ENCODE measurements at places on chromosomes 3 and 15. TPM values are rescaled to one million over a fixed set of nuclear protein-coding genes. Genes with fewer than 3 reads are reported as not detected.

- DNase-seq, result no peak
These were observed 845.4 kb downstream of the NAALADL2 start for GRCh38 chr3:175704366-175705055.

LRRN1 gene
- total RNA-seq, result 26.6 TPM

DNA sequence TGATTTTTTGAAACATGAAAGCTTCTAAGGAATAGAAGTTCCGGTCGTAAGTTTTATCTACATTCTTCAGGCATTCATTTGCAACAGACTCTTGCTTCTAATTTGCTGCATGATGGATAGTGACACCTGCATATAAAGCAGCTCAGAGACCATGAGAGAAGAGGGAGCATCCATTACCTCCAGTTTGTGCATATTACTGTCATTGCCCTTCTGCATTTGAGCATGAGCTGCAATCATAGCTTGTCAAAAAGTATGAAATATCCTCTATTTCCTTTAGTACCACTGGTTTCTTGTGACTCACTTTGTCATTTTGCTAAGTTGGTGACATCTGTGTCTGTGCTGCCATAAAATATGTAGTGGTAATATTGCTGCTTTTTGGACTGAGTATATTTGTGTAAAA is 160.1 kb upstream of the STAC start:
- DNase-seq, result no peak

DNA sequence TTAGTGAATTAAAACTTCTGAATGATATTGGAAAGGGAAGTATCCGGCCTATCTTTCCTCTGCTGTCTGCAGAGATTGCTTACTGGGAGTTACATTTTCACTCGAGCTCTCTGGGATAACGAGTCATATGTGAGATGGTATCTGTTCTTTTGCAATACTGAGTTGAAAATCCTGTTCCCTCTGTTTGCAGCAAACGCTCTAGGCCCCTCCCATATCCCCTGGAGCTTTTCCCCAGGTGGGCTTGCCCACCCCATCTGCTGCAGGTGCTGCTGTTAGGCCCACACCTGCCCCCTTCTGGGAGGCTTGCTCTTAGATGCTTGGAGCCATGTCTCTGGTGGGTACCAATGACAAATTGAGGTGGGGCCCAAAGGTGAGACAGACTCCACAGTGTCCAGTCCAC is 42.7 kb upstream of the MTMR10 start:
- DNase-seq, result no peak

SLC25A26 gene
- total RNA-seq, result 23.9 TPM

- DNase-seq, result no peak
These were observed 107.9 kb downstream of the MEIS2 start for GRCh38 chr15:36992454-36992853.

DNA sequence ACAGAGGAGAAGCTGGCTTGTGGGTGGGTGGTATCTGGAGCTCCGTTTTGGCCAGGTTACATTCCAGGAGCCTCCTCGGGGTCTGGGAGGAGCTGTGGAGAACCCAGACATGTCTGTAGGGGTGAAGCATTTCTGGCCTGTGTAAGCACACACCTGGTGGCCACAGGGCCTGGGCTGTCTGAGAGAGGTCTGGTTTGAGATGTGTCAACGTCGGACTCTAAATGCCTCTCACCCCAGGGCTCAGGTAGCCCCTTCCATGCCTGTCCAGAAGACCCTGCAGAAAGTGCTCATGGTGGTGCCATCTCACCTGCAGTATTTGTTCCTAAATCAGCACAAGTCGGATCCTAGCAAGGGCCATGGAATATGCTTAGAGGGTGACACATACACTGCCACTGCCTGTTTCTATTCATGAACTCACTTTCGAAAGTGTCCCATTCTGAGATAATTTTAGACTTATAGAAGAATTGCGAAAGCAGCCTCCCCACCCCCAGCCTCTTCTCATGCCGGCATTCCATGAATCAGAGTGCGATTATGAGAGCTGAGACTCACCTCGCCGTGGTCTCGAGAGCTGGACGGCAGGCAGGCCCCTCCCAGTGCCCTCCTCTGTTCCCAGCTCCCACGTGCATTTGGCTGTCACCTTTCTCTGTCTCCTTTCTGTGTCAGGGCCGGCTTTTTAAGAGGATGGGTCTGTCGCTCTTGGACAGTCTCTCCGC is 63.7 kb downstream of the KLF15 start:
- DNase-seq, result no peak

All from muscle of leg (tissue), 16 donors.